AG20443 (cell line): ENCODE measurements at places on chromosomes 5 and 9.

DNA sequence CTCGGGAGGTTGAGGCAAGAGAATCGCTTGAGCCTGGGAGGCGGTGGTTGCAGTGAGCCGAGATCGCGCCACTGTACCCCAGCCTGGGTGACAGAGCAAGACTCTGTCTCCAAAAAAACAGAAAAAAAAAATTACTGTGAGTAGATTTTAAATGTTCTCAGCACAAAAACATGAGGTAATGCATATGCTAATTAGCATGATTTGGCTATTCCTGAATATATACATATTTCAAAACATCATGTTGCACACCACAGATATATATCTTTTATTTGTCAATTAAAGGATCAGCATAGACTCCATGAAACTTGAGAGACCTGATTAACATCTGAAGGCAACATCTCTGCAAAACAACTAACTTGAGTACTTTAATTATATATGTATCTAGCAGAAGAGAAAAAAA is 103.3 kb downstream of the THBS4 start:
- DNase-seq = no peak

- no peak for DNase-seq
Measured at GRCh38 chr5:77773734-77774280, 2.3 kb downstream of the TBCA start.

- DNase-seq = no peak
Measured at GRCh38 chr5:130890610-130891009, 274.4 kb downstream of the HINT1 start.

GRCh38 chr5:16540421-16540820 is 74.8 kb upstream of the ZNF622 start:
- peak; percentile 83 for DNase-seq

- DNase-seq = peak; percentile 86
Measured at GRCh38 chr9:130433168-130433946, 11.4 kb upstream of the ASS1 start.

- DNase-seq = peak; percentile 82
Measured at GRCh38 chr5:147554261-147554817, 44.5 kb upstream of the DPYSL3 start.

DNA sequence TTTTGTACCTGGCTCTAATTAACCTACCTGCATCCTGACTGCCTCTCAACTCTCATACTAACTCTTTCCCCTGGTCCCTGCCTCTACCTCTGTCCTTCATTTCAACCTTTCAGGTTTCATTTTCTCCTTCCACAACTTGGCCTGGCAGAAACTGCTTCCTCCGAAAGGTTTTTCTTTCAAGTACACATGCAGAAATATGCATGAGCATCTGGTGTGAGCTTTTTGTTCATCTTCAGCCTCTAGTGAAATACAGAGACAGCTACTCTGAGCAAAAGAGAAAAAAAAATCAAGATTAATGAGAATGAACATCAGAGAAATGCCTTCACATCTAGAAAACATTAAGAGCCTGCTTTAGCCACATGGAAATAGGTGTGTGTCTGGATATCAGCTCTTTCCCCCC is 297.9 kb upstream of the PCSK5 start:
- no peak for DNase-seq

GRCh38 chr9:135701067-135701958 is 672 bp upstream of the KCNT1 start:
- no peak for DNase-seq

DNA sequence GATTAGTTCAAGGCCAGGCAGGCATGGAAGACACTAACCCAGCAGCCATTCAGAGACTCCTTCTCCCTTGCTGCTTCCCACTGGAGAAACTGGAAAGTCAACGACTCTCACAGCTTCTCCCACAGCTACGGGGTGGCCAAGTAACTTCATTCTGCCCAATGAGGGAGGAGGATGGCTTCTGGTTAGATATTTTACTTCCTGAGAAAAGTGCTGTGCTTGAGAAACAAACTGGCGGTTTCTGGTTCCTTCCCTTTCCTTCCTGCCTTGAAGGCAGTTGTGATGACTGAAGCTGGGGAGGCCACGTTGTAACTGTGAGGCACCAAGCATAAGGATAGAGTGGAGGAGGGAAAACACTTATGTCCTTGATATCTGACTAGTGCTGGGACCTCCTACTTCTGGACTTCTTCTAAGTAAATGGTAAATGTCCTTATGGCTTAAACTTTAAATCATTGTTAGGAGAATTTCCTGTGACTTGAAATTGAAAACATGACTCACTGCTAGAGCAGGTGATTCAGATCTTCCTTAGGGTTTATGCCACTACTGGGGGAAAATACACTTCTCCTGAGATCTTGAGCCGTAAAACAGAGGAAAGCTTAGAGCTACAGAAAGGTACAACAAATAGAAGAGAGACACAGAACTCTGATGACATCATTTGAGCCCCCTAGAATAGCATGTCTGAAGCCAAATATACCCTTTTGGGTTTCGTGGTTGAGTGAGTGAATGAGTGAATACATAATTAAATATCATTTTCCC is 3.1 kb upstream of the GNPDA1 start:
- no peak for DNase-seq

DNA sequence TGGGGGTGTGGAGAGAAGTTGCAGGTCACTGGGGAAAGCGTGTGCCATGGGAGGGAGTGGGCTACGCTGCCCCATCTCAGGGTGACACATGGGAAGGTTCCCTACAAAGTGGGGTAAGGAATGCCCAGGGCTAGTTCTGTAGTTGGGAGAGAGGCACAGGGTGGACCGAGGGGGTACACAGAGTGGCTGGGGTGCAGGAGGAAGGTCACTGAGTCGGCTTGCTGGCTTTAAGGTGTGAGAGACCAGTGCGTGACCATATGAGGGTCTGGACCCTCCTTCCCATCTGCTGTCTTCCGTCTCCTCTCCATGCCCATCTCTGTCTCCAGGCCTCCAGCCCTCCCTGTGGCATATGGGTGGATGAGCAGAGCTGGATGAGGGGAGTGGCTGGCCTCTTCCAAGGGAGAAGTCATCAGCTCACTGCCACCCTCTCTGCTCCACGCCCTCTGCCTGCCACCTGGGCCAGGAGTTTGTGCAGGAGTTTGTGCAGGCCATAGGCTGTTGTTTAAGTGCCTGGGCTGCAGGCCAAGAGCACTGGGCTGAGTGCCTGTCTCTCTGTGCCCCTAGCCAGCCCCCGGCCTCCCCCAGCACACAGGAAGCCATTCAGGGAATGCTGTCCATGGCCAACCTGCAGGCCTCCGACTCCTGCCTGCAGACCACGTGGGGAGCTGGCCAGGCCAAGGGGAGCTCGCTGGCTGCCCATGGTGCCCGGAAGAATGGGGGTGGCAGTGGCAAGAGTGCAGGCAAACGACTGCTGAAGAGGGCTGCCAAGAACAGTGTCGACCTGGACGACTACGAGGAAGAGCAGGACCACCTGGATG is 96.8 kb downstream of the PHF2 start:
- peak; percentile 65 for DNase-seq

GRCh38 chr5:537621-538071 is 13.4 kb upstream of the SLC9A3 start:
- no peak for DNase-seq

DNA sequence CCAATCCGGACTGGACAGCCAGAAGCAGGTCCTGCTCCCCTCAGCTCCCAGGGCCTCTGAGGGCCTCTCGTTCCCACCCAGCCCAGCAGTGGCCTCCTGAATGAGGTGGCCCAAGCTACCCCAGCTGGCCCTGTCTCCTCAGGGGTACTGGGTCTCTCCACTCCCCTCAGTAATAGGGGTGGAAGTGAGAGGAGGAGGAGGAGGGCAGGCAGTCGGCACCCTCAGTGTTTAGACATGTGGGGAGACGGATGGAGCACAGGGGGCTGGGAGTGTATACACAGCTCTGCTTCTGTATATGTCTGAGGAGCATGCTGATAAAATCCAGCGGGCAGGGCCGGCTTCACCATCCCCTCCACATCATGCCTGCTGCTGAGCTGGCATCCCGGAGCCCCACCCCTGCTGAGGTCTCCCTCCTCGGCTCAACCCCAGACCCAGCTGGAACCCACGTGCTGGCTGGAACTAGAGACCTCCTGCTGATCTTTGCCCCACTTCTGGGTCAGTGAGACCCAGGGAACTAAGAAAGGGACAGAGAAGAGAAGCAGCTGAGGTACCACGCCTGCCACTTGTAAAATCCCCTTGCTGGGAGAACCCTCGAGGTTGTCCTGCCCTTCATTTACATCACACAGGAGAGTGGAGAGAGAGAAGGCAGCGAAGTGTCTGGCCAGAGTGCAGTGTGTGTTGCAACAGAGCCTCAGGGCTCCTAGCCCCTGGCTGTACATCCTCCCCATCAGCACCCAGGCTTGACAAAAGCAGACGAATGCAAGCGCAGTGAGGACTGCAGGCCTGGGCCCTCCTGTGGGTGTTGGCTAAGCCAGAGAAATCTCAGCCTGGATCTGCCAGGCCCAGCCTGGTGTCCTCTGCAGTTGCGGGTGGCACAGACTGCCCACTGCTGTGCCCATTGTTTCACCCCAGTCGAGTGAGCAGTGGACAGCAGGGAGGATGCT is 77.5 kb downstream of the PSD2 start:
- DNase-seq = no peak

GRCh38 chr5:53884844-53885243 is 324.4 kb downstream of the NDUFS4 start:
- no peak for DNase-seq

- no peak for DNase-seq
Measured at GRCh38 chr5:78236046-78236445, 58.5 kb downstream of the AP3B1 start.

DNA sequence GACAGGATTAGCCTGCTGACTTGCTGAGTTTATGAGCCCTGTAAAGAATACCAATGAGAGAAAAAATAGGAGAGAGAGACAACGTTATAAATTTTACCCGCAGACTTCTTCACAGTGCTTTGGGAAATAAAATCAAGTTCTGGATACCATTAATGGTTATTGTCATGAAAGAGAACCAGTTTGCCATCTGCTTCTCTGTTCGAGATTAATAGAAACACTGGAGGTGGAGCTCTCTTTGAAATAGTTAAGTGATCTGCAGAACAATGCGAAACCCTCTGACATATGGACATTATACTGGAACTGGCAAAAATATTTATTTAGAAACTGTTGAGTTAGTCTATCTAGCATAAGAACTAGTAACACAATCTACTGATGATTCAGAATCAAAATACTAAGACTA is 500.7 kb downstream of the CDH12 start:
- no peak for DNase-seq

DNA sequence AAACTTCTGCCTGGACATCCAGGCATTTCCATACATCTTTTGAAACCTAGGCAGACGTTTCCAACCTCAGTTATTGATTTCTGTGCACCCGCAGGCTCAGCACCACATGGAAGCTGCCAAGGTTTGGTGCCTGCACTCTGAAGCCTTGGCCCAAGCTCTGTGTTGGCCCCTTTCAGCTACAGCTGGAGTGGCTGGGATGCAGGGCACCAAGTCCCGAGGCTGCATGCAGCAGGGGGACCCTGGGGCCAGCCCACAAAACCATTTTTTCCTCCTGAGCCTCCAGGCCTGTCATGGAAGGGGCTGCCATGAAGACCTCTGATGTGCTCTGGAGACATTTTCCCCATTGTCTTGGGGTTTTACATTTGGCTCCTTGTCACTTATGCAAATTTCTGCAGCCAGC is 49.9 kb downstream of the NFX1 start:
- no peak for DNase-seq

DNA sequence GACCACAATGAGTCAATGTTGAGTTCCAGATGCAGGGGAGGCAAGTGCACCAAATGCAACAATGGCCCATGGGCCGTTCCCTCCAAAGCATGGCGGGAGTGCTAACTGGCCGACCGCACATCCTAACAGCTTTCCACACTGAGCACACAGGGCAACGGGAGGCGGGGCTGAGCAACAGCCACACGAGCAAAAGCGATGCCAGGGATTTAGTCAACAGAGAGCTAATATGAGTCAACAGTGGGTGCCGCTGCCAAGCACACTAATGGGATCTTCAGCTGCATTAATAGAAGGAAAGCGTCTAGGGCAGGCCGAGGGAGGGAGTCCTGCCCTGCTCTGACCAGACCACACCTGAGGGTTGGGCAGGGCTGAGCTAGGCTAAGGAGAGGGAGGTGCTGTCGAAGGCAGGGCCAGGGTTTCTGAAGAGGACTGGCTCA is 4.6 kb downstream of the EPB41L4B start:
- peak; percentile 89 for DNase-seq

GRCh38 chr9:88387552-88388202 is 567 bp upstream of the SPIN1 start:
- peak; percentile 78 for DNase-seq
